ENCODE measurements at places on chromosomes 2 and 18. TPM values are rescaled to one million over a fixed set of nuclear protein-coding genes. Genes with fewer than 3 reads are reported as not detected.

DNA sequence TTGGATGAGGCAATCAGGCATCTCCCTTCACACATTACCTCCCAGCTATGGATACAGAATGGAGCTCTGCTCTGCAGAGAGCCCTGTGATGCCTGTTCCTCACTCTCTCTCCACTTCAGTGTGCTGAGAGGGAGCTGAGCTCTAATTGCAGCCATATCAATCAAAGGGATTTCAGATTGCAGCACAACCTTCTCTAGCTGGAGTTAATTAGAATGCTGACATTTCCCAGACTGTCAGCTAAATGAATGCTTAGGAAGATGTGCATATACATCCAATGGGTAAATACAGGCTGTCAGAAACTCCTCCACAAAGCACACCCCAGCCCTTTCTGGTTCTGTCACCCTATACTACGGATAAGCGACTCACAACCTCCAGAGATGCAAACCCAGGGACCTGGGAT is 402.6 kb downstream of the EIPR1 start:
- no peak overlapping the region for H3K4me3 ChIP-seq
- H3K36me3 ChIP-seq: no peaks in the 10 kb centered on the region
- no peaks in the 10 kb centered on the region for H3K27me3 ChIP-seq
- H3K27ac ChIP-seq: no peak overlapping the region

Gene VWA3B
- total RNA-seq: not detected

Gene TPO
- total RNA-seq: 8.1 TPM

Gene EVX2
- not detected for total RNA-seq

GRCh38 chr2:205781244-205781931 is 99.1 kb downstream of the NRP2 start:
- no peak for DNase-seq
- H3K4me1 ChIP-seq: no peaks in the 10 kb centered on the region
- H3K27me3 ChIP-seq: no peaks in the 10 kb centered on the region
- no peaks in the 10 kb centered on the region for H3K36me3 ChIP-seq

Gene CCDC195
- total RNA-seq: not detected

DNA sequence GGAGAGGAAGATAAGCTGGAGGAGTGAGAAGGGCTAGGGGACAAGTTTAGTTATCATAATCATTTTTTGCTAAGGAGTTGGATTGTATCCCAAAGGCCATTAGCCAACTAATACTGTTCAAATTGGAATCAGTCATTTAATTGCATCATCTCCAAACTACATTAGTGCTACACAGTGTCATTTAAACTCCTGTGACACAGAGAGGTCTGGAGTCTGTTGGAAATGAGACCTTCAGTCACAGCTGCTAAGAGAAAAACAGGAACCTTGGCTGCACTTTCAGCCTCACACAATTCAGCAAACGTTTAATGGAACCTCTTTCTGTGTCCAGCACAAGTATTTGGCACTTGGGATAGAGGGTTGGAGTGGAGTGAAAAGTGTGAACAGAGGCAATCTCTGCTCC is 175.5 kb upstream of the MGAT5 start:
- H3K27ac ChIP-seq: no peak overlapping the region
- no peaks in the 10 kb centered on the region for H3K36me3 ChIP-seq
- peaks cover 2% of the 10 kb centered on the region for H3K4me1 ChIP-seq
- no peaks in the 10 kb centered on the region for H3K27me3 ChIP-seq

Gene ARHGAP15
- total RNA-seq: 11.8 TPM

GRCh38 chr2:119174216-119174992 is 15.9 kb upstream of the C1QL2 start:
- no peak overlapping the region for H3K27ac ChIP-seq
- no peaks in the 10 kb centered on the region for H3K27me3 ChIP-seq
- H3K4me1 ChIP-seq: peaks cover 3% of the 10 kb centered on the region

Data from thoracic aorta (tissue), 2 donors.